ENCODE measurements at places on chromosomes 11 and 22. TPM values are rescaled to one million over a fixed set of nuclear protein-coding genes. Genes with fewer than 3 reads are reported as not detected.

- peaks cover 7% of the 10 kb centered on the region for H3K4me1 ChIP-seq
- DNase-seq = no peak
- H3K36me3 ChIP-seq = no peaks in the 10 kb centered on the region
- H3K27ac ChIP-seq = no peak overlapping the region
Measured at GRCh38 chr11:70252844-70253243, 17.6 kb upstream of the PPFIA1 start.

Gene ZP1
- total RNA-seq = not detected

GRCh38 chr11:36235750-36236149 lies 53.5 kb downstream of the COMMD9 start:
- H3K27me3 ChIP-seq = no peaks in the 10 kb centered on the region
- H3K36me3 ChIP-seq = peaks cover 5% of the 10 kb centered on the region
- H3K27ac ChIP-seq = no peak overlapping the region

Gene FGF3
- total RNA-seq = not detected

DNA sequence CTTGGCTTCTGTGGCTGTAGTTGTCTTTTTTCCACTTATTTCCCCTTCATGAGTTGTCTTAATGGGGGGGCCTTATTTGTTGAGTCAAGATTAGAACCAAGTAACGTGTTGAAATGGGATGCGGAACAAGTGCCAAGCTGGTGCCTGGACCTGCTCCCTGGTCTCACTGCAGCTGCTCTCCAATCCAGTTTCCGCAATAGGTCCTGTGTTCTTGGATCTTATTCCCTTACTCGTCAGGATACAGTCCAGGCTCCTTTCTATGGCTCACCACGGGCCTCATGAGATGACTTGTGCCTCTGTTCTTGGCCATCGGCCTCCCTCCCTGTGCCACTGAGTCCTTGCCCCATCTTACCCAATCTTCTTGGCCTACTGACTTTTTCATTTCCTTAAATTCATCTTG lies 159.6 kb upstream of the CADM1 start:
- H3K27ac ChIP-seq = no peak overlapping the region
- H3K4me3 ChIP-seq = no peak overlapping the region
- peaks cover 73% of the 10 kb centered on the region for H3K27me3 ChIP-seq
- no peak for DNase-seq
- H3K36me3 ChIP-seq = no peaks in the 10 kb centered on the region

GRCh38 chr11:35794850-35795249 lies 132.3 kb downstream of the TRIM44 start:
- H3K27ac ChIP-seq = no peak overlapping the region
- no peaks in the 10 kb centered on the region for H3K27me3 ChIP-seq
- no peak for DNase-seq
- no peaks in the 10 kb centered on the region for H3K4me1 ChIP-seq
- no peaks in the 10 kb centered on the region for H3K36me3 ChIP-seq

- H3K36me3 ChIP-seq = no peaks in the 10 kb centered on the region
- peaks cover 18% of the 10 kb centered on the region for H3K4me1 ChIP-seq
- no peak overlapping the region for H3K27ac ChIP-seq
- no peak overlapping the region for H3K4me3 ChIP-seq
Measured at GRCh38 chr11:65791719-65792213, 4.9 kb downstream of the OVOL1 start.

Gene IL18
- total RNA-seq = 0.59 TPM

DNA sequence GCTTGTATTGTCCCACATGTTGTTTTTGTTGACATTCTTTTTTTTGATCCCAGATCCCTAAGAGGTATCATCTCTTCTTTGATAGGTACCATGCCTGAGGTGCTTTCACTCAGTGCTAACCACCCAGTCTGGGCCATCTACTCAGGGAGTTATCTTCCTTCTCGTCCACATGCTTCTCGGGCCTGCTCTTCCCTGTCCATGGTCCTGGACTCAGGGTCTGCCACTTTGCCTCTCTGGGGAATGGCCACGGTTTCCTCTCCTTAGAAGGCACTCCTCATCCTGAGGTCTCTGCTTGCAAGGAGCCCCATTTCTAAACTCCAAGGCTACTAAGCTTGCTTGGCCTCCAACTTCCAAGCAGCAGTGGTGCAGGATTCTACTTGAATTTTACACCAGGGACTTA lies 227.0 kb upstream of the NCAM1 start:
- no peaks in the 10 kb centered on the region for H3K36me3 ChIP-seq
- no peak overlapping the region for H3K27ac ChIP-seq
- no peak overlapping the region for H3K4me3 ChIP-seq
- no peaks in the 10 kb centered on the region for H3K27me3 ChIP-seq
- DNase-seq = peak; percentile 92
